ENCODE measurements at places on chromosomes 6 and 20.
A peak's percentile ranks its signal among the peaks of the same experiment; 100 is the strongest.

GRCh38 chr6:157181649-157182048 is 141.7 kb downstream of the TMEM242 start:
- no peak for DNase-seq

DNA sequence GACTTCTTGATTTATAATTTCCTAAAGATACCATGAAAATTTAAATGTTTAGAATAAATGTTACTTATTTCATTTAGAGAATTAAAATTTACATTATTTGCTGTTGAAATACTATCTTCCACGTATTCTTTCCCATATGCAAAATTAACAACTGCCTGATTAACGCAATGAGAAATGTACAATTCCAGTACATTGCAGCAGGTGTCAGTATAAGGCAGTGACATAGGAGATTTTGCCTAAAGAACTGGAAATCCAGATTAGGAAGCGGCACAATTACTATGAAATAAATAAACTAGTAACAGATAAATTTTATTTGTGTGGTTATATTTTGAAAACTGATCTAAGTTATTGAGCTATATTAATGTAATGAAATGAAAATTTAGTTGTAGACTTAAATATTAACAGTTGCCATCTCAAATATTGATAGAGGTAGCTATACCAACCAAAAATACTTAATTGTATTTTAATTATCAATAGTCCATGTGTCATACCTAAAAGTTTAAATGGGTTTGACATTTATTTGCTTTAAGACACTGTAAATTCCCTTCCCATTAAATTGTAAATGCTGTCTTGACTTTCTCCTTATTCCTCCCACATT is 300.2 kb downstream of the UTRN start:
- DNase-seq, result peak; percentile 26

DNA sequence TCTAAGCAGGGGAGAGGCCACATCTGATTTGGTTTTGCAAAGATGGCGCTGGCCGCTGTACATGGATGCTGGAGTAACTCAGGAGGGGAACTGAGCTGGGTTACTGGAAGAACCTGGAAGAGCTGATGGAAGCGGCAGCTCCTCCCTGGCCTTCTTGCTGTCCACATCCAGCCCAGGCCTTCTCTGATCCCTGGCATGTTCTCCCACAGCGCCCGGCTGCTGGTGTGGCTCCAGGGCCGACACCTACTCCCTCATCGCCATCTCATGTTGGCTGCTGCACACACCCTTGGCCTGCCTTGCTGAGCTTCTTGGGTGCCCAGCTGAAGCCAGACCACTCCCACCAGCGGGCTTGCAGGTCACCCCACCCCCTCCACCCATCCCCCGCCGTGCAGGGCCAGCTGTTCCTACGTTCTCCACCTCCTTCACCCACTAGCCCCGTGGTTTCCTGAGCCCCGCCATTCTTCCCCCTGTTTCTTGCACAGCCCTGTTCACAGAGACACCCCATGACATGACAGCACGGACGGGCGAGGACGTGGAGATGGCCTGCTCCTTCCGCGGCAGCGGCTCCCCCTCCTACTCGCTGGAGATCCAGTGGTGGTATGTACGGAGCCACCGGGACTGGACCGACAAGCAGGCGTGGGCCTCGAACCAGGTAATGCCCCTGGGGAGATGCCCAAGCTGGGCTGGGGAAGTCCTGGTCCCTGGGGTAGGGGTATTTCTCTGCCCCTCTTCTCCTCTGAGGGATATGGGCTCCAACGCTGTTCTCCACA is 28.4 kb downstream of the VSTM2L start:
- no peak for DNase-seq

- DNase-seq, result no peak
Observed at GRCh38 chr6:17656092-17656491, 50.6 kb downstream of the NUP153 start.

GRCh38 chr6:140540743-140541142 is 1166.3 kb upstream of the CITED2 start:
- DNase-seq, result no peak

- DNase-seq, result no peak
Observed at GRCh38 chr20:45701873-45702272, at the start of gene WFDC13. TSS of gene WFDC13 (plus strand) at chr20:45702038. CDS start at chr20:45702124, 86 bp downstream.

DNA sequence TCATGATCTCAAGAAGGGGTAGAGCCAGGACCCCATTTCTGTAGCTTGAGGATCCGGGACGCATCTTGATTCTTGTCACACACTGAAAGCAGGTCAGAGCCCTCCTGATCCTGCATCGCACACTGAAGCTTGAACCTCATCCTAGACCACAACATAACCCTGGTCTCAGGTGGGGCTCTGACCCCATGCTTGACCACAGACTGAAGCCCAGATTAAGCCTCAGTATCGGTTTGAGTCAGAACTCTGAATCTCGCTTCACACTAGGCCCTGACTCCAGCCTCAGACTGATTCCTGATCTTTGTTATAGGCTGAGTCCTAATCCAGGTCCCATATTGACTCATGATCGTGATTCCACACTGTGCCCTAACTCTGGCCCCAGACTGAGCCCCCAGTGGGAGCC is 8.5 kb upstream of the RSPO4 start:
- DNase-seq, result no peak

DNA sequence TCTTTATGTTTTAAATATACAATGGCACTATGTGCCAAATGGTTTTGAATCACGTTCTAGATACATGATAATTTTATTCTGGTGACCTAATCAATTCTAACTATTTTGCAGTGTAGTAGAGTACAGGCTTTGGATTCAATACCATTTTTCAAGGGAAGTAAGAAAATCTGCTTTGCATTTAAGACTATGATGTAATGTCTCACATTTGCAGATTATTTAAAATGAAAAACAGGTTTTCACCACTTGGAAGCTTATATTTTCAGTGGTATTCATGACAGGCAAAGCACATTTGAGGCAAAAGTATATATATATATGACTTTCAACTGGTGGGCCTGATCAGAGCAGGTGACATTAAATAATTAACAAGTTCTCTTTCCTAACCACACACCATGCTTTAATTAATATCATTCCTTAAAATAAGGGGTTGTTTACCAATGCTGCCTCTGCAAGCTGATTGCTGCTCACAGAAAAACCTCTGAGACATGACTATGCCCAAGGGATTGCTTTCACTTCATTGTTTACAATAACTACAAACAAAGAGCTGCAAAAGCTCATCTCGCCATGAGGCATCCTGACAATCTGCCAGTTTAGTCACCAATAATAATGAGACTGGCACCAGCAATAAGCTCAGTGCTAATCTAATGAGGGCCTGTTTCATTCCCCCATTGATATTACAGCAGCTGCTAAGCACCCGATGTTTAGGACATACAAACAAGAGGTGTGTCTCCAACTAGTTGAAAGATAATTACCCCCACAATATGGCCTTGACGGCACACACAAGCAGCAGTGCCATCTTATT is 1176.0 kb upstream of the GJE1 start:
- DNase-seq, result no peak

DNA sequence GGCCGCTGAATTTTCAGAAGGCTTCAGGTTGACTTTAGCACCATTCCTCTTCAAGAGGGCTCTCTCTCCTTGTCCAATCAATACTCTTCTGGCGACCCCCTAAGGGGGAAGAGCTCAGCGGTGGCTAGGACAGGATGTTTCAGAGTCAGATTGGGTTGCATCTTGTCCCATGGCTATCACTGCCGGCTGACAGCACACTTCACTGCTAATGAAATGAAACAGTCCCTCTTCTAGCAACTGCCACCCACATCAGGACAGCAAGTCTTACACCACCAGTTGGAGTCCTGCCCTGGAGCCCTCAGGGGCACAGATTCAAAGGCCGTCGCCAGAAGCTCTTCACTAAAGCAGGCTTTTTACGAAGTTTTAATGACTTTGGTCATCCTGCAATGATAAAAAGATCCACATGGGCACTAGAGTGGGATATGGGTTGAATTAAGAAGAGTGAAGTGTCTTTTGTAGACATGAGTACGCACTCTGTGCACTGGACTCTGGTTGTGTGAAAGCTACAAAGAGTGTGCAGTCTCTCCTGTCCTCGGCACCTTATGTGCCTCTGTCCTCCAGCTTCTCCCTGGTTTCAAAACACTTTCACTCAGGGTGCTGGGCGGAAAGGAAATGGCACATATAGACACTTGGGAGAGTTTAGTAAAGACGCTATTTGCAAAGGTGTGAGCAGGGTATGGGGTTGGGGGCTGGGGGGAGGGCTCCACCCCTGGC is 66.1 kb upstream of the SLC22A16 start:
- no peak for DNase-seq

DNA sequence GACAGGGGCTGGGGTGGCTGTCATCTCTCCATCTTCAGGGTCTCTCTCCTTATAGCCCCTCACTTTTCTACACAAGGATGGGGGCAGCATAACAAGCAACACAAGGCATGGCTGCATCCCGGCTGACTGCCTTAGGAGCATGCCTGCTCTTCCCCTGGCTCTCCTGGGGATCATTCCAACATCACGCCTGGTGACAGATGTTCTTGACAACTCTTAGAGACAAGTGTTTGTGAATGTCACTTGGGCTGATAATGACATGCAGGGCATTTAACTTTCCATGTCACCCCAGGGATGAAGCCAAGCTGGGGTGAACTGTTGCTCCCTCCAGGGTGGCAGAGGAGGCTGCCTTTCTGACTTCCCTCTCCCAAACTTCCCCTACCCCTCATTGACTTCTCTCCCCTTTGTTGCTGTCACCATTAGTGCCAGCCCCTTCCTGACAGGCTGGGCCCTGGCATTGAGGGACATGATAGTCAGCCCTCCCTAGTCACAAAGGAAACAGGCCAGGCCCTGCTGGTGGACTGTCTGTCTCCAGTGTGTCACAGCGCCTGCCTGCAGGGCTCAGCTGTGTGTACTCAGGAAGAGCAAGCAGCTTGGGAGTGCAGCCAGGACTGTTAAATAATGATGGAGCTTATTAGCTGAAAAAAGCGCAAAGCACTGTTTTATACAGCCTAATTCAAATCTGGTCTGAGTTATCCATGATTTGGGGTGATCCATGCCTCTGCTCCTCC is 161.8 kb downstream of the LRFN2 start:
- no peak for DNase-seq

DNA sequence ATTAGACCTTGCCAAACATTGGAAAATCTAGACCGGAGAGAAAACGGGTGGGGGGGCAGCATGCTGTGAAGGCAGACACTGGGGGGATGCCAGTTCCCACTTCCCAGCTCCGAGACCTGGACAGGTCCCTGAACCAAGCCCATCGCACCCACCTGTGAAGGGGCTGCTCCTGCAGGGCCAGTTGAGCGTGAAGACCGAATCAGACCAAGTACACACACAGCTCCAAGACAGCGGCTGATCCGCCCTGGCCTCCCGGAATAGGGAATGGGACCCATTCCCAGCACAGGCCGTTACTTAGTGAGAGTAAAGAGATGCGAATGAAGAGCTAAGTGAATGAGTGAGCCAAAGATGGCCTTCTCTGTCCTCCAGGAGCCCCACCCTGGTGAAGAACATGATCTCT is 41.5 kb upstream of the MDFI start:
- no peak for DNase-seq

DNA sequence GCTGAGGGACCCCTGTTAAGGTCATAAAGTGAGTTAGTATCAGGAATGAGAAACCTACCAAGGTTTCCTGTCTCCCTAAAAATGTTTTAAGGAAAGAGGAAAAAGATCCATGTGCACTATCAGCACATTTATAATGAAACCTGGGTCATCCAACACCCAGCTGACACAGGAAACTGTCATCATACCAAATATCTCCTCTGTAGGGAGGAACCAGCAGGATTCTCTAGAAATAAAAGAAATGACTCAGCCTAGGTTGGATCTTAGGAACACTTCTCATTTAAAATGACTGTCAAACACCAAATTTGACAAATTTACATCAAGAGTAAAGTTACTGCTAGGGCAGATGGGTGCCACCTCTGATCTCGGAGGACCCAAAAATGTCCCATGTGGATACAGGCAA is 21.7 kb downstream of the GFOD1 start:
- no peak for DNase-seq

- DNase-seq, result no peak
Observed at GRCh38 chr6:72458521-72458920, 163.3 kb upstream of the KCNQ5 start.

GRCh38 chr6:22049002-22049401 is 247.8 kb downstream of the PRL start:
- DNase-seq, result no peak

- DNase-seq, result no peak
Observed at GRCh38 chr20:20635006-20635405, 77.4 kb downstream of the RALGAPA2 start.

GRCh38 chr20:10047427-10047826 is 12.6 kb downstream of the ANKEF1 start:
- DNase-seq, result no peak

- no peak for DNase-seq
Observed at GRCh38 chr6:53624502-53624901, 41.1 kb downstream of the KLHL31 start.

- no peak for DNase-seq
Observed at GRCh38 chr6:29399525-29399924, 4.1 kb downstream of the OR12D2 start.

DNA sequence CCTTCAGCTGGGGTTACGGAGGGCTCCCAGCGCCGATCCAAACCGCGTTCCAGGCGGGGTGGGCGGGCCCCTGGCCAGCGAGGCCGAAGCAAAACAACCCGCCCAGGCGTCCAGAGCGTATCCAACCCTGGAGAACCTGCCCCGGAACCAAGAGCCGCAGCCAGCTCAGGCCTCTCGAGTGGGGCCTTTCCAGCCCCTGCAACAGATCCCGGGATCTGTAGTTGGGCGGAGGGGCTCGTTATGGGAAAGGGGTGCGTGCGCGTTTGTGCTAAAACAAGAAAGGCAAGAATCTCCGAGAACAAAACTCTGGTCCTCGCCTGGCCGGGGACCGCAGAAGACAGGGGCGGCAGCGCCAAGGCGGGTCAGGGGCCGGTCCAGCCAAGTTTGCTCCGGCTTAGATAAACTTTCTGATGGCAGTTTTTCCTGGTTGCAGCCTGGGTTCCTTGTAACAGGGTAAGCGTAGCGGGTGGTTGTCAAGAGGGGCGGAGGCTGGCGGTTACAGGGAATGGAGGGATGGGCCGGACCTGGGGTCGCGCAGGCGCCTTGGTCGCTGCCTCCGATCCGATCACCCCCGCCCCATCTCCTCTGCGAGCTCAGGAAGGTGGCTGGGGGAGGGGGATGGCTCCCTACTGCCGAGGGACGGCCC is 448 bp upstream of the RIN2 start:
- DNase-seq, result no peak

GRCh38 chr6:160121981-160122380 is 366 bp downstream of the SLC22A1 start:
- no peak for DNase-seq

GRCh38 chr6:106997392-106998158 is 23.0 kb upstream of the CD24 start:
- peak; percentile 11 for DNase-seq

DNA sequence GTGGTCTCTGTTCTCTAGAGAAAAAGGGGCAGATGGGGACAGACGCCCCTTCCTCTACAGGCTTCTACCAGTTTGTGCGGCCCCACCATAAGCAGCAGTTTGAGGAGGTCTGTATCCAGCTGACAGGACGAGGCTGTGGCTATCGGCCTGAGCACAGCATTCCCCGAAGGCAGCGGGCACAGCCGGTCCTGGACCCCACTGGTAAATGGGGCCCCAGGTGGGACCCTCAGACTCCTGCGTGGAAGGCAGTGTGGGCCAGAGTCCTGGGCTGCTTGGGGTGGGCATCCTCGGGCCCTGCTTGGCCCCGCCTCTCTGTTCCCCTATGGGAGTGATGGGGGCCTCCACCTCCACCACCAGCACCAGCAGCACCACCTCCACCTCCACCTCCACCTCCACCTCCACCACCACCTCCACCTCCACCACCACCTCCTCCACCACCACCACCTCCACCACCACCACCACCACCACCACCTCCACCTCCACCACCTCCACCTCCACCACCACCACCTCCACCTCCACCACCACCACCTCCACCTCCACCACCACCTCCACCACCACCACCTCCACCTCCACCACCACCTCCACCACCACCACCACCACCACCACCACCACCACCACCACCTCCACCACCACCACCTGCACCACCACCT is 3.2 kb upstream of the TNFRSF6B start:
- no peak for DNase-seq
